K562 (cell line): ENCODE measurements at places on chromosomes 13 and 19. TPM values are rescaled to one million over a fixed set of nuclear protein-coding genes. Genes with fewer than 3 reads are reported as not detected.

The ZNF888 gene
- polyA plus RNA-seq: 4.5 and 5.9 TPM in 2 replicates

The FXYD1 gene
- polyA plus RNA-seq: 2.4 and 3.2 TPM in 2 replicates

The ZNF492 gene
- 0.05 TPM in 1 of 2 replicates, not detected in the other for polyA plus RNA-seq

The ZNF554 gene
- polyA plus RNA-seq: 1.1 and 1.4 TPM in 2 replicates

The COL4A2 gene
- 15.2 and 15.7 TPM in 2 replicates for polyA plus RNA-seq

The ZNF575 gene
- polyA plus RNA-seq: 0.98 and 1.4 TPM in 2 replicates
